ENCODE measurements at places on chromosomes 11 and 22.

GRCh38 chr22:24514241-24515026 lies 19.3 kb downstream of the UPB1 start:
- DNase-seq = no peak

- DNase-seq = no peak
Observed at GRCh38 chr11:121099885-121100284, 1.2 kb upstream of the TECTA start.

GRCh38 chr11:57647960-57648800 lies 1.5 kb downstream of the YPEL4 start:
- DNase-seq = peak; percentile 55

GRCh38 chr11:108635106-108635505 lies 29.8 kb upstream of the DDX10 start:
- DNase-seq = peak; percentile 96

DNA sequence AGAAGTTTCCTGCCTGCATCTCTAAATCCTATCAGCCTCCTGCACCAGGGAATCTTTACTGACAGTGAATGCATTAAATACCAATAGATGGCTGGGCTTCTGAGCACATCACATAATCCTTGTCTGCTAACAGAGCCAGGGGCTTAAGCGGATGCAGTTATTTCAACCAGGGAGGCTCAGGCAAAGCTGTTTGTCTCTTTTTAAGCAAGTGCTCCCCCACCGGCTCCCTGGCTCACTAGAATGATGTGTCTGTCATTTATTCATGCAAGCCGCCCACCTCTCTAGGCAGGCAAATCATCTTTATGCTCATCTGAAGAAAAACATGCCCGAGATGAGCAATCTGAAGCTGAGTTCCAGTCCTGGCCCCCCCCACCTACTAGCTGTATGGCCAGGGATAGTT lies 182.3 kb downstream of the TENM4 start:
- DNase-seq = no peak

- DNase-seq = no peak
Observed at GRCh38 chr11:77072851-77073327, 6.1 kb downstream of the CAPN5 start.

DNA sequence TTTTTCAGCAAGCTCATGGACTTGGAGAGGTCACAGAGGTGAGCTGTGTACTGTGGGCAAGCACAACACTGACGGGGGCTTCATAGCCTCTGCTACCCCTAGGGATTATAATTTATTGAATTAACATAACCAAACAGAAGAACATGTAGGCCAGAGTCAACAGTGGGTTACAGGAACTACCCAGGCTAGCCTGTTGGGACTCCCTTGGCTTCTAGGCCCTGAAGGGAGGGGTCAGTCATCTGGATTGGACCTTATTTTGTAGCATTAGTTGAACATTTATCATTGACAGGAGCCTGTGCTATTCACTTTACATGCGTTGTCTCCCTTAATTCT lies 56.9 kb downstream of the KREMEN1 start:
- no peak for DNase-seq

GRCh38 chr11:118565051-118565450 lies 680 bp downstream of the IFT46 start:
- DNase-seq = peak; percentile 70

DNA sequence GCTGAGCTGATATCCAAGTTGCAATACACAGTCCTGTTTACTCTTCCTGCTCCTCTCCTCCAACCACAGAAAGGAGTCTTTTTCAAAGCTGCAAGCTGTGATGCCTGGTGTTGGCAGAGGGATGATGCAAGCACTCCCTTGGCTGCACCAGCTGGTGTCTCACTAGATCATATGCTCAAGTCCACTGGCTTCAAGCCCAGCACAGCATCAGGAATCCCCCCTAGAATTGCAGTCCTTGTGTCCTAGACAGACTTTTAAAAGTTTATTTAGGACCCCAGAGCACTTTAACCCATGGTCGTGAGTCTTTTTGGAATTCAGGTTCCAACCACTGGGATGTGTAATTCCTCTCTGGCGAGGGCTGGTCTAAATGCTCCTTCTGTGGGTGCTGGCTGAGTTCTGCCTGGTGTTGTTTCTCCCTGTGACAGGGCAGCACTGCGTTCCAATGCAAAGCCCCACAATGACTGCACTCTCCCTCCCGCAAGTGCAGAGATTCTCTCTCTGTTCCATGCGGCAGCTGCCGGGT lies 1.9 kb upstream of the HEPN1 start:
- DNase-seq = no peak

- DNase-seq = peak; percentile 51
Observed at GRCh38 chr11:62726915-62727164, 417 bp downstream of the HNRNPUL2 start.

- no peak for DNase-seq
Observed at GRCh38 chr11:69364921-69365320, 71.0 kb downstream of the MYEOV start.

GRCh38 chr11:72573855-72574445 lies 100.3 kb downstream of the PDE2A start:
- no peak for DNase-seq

DNA sequence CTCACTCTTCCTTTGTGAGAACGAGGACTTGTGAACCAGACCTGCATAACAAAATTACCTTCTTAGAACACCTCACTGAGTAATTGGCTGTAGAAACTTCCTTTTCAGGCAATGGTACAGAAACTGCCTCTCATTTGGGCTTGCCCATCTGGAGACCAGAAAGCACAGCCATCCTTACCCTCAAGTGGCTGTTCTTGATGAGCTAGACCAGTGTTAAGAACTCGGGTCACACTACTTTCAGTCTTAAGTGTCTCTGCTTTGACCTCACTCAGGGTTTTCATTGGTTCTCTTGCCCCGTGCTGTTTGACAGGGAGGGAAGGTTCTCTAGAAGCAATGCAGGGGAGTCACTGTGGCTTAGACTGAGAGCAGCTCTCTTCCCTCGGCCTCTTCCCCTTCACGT lies 29.3 kb downstream of the NAT10 start:
- DNase-seq = no peak

- no peak for DNase-seq
Observed at GRCh38 chr11:134277183-134278001, 1.2 kb downstream of the GLB1L3 start.

DNA sequence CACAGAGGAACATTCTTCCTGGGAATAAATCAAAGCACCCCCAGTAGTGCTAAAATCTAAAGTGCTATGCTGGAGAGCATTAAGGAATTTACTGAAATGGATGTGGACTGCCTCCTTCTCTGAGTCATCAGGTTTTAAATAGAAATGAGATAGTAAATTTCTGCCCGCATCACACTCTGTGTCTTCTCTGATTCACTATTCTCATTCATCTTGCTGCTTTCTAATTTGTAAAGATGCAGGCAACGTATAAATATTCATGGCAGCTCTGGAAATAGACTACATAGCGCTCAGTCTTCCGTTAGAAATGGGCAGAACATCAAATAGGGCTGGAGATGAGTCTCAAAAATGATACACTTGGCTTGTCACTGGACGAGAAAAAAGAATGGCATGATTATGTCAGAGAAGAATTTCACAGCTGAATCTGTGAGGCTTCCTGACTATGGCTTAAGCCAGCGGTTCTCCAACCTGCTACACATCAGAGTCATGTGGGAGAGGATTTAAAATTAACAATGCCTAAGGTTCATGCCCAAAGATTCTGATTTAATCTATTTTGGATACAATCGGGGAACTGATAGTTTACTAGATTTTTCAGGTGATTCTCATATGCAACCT lies 178.2 kb downstream of the LRRC4C start:
- DNase-seq = no peak

GRCh38 chr22:37546437-37547250 lies 13.6 kb upstream of the CDC42EP1 start:
- no peak for DNase-seq

GRCh38 chr22:19797086-19798002 lies 36.8 kb downstream of the TBX1 start:
- no peak for DNase-seq

DNA sequence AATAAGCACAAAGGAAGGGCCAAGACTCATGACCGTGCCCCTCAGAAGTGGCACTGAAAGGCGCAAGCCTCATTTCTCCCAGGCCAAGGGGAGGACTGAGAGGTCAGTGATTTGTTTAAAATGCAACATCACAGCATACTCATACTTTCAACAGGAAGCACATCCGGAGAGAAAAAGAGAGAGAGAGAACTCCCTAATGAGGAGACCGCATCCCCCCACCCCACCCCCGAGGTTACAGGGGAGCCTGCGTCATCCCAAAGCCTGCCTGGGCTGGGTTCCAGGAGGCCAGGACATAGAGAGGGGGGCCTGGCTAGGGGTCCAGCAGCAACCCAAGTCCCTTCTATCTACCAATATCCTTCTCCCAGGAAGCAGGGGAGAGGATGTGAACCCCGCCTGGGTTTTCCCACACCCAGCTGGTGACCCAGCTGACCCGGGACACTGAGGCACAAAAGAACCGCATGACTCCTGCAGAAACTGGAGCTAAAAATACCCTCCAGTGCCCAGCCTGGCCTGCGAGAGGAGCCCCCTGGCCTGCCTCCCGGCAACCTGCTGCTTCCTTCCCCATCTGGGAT lies 3.8 kb downstream of the CSNK1E start:
- no peak for DNase-seq

- no peak for DNase-seq
Observed at GRCh38 chr11:73262851-73263495, 9.2 kb upstream of the P2RY6 start.
